ENCODE measurements at places on chromosomes 3 and 15.
A peak's percentile ranks its signal among the peaks of the same experiment; 100 is the strongest.

GRCh38 chr3:156718622-156719306, 44.4 kb downstream of the TIPARP start:
- no peak for DNase-seq

DNA sequence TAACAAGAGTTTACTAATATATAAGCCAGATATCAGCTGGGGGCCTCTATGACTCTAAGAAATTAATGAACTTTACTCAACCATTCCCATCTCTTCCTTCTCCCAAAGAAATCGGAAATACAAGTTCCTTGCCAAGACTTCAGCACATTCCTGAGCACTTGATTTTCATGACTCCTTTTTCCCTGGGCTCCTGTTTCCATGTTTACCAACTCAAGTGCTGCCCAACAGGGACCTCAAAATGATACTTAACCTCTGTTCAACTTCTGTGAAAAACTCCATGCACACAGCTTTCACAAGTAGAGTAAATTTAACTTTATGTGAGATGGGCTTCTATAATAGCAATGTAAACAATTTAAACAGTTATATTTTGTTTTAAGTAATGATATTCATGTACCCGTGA, 315.8 kb upstream of the CDIN1 start:
- DNase-seq, result no peak

DNA sequence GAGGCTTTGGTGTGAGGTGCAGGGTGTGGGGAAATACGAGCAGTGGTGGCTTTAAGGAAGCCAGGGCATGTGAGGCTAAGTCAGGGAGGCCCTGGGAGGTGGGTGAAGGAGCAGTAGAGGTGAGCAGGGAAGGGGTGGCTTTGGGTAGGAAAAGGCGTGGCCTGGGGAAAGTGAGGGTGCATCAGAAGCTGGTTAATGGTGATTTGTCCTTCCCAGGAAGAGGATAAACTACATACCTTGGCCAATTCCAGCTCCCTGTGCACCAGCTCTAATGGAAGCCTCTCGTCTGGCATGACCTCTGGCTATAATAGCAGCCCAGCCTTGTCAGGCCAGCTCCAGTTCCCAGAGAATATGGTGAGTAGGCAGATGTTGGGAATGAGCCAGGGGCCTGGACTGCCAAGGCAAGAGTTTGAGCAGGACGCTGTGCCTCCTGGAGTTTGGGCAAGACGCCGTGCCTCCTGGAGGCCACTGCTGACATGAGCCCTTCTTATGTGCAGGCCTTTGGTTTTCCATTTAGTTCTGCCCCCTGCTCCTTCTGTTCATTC, 41.3 kb downstream of the CDAN1 start:
- DNase-seq, result no peak

GRCh38 chr3:163058031-163058854, 1561.6 kb downstream of the OTOL1 start:
- no peak for DNase-seq

DNA sequence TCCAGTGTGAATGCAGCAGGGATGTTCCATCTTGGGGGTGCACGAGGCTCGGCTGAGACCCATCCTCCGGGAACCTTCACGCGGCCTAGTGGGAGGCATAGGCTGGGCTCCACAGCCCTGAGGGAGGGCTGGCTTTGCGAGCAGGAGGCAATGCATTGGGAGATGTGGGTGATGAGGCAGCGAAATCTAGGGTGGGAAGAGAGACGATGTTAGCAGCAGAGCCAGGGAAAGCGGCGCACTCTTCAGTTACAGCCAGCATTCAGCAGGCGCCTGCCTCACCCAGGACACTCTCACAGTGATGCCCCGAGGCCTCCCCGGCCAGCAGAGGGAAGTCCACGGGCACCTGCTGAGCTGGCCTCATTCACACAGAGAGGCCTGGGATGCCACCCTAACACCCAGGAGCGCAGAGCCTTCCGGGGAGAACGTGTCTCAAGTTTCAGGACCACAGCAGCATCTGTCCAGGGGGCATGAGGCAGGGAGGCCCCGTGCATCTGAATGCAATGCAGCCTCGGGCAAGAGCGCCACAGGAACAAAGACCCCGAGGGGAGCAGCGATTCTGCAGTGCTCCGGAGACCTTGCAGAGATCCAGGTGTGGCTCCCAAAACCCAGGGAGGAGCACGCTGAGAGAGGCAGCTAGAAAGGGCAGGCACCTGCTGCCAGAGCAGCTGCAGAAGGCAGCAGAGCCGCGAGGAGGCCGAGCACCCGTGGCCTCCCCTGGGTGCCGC, 102.4 kb downstream of the NUP210 start:
- peak; percentile 89 for DNase-seq

DNA sequence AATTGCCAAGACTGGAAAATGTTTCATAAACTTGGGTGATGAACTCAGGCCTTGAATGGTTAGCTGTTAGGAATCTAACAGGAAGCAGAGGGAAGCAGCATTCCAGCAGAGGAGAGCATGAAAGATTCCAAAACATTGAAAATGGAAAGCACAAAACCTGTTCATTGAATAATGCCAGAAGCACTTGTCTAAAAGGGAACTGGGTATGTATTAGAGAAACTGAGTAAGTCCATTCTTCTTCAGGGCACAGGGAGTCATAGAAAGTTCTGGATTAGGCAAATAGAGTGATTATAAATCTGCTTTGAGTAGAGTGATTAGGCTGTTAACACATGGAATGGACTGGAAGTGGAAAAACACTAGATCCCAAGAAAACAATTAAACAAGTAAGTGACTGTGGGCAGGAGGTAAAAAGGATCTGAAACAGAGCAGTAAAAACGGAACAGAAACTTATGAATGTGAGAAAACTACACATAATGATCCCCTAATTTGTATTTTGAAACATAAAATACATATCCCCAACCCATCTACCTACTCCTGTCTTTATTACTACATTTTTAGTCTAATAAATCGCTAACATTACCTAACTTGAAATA, 343.4 kb downstream of the TBC1D5 start:
- DNase-seq, result no peak

GRCh38 chr3:197711973-197712707, 24.6 kb downstream of the RUBCN start:
- DNase-seq, result no peak

GRCh38 chr15:58049520-58050227, 15.8 kb downstream of the ALDH1A2 start:
- no peak for DNase-seq

DNA sequence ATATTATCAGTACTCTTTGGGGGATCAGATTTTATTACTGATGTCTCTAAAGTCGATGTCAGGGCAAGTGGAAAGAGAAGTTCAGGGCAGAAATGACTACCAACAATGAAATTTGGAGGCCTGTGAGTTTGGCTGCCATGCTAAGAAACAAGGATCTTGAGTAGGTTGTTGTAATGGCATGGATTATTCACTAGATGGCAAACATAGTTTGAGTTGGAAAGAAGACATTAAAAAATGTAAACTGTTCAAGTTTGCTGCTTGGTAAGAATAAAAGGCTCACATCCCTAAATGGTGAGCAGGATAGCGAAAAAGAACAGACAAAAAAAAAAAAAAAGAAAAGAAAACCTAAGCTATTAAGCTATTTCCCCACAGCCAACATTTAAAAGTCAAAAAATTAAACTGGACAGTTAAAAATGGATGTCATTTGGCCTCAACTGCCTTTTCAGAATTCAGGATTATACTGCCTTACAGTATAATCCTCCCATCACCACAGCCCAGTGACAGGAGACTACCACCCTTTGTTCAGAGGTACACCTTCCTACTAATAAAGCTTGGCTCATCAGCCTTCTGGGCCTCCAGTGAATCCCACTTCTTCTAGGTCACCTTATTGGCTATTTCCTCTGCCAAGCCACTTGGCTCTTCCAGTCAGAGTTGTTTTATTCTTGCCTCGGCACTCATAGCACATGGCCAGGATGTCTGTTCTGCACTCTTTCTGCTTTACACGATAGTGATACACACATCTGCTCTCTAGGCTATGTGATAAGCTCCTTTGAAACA, 163.7 kb downstream of the PLD1 start:
- DNase-seq, result peak; percentile 63

DNA sequence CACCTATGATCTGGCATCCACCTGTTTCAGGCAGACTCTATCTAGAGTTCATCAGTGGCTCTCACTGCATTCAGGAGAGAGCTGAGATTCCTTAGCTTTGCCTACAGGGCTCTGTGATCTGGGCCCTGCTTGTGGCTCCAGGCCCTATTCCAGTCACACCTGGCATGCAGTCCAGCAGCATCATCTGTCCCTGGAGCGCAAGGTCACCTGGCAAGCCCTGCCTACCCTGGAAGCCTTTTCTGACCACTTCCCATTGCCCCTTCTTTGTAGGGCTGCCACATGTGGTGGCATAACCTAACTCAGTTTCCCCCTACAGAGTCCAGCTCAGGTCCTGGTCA, 115.1 kb upstream of the PLXNA1 start:
- no peak for DNase-seq

DNA sequence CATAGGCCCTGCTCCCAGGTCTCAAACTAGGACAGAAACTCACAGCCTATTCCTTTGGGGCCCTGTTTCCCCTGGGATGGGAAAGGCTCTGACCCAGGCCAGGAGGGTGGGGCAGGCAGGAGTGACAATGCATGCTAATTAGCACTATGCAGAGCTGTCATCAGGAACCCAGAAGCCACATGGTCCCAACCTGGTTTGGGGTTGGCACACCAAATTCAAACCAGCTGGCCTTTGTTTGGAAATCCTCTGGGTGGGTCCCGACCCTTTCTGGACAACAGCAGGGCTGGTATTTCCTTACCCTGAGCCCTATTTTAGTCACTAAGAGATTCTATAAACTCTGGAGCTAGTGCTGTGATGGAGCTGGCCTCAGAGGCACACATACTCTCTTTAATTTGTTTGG, 166.2 kb downstream of the LRTM1 start:
- DNase-seq, result no peak

All from NCI-H146 (cell line).